ENCODE measurements at places on chromosomes 2 and 18. TPM values are rescaled to one million over a fixed set of nuclear protein-coding genes. Genes with fewer than 3 reads are reported as not detected.

ITGB6 gene
- polyA plus RNA-seq, result not detected

ASB1 gene
- 25.9 TPM for polyA plus RNA-seq

ALPI gene
- not detected for polyA plus RNA-seq

ARMC9 gene
- 1.0 TPM for polyA plus RNA-seq

TMEM200C gene
- not detected for polyA plus RNA-seq

NEB gene
- 0.10 TPM for polyA plus RNA-seq

ACOXL gene
- not detected for polyA plus RNA-seq

SERPINB13 gene
- not detected for polyA plus RNA-seq

PTPRN gene
- not detected for polyA plus RNA-seq

BBS5 gene
- polyA plus RNA-seq, result 0.94 TPM

CDH7 gene
- polyA plus RNA-seq, result not detected

ABCG8 gene
- not detected for polyA plus RNA-seq

- no peak for DNase-seq
Measured at GRCh38 chr2:10402062-10402585, 46.0 kb downstream of the ODC1 start.

DNA sequence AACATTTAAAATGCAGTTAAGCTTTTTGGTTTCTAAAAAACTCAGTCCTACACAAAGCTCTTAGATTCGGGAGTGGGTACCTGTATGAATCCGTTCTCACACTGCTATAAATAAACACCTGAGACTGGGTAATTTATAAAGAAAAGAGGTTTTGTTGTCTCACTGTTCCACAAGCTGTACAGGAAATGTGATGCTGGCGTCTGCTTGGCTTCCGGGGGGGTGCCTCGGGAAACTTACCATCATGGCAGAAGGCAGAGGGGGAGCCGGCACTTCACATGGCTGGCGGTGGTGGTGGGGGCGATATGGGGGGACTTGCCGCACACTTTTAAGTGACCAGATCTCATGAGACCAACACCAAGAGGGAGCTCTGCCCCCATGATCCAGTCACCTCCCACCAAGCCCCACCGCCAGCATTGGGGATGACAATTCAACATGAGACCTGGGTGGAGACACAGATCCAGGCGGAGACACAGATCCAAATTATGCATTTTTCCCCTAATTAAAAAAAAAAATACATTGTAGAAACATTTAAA is 222.5 kb downstream of the GBX2 start:
- no peak for DNase-seq

DNA sequence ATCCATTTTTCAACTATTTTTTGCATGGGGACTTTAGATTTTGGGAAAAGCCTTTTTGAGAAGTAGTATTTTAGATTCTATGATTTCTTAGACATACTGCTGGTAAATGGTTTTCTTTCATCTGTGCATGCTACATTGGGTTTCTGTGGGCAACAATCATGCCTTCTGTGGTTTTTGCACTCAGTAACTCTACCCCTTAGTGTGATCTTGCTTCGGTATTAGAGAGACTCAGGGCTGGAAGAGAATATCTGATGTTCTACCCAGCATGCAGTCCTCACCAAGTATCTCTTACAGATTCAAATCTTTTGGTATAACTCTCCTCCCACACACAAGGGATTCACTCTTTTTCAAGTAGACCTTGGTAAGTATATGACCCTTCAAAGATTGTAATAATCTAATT is 183.0 kb downstream of the PMAIP1 start:
- DNase-seq, result no peak

GRCh38 chr2:18454692-18455235 is 105.7 kb downstream of the RDH14 start:
- no peak for DNase-seq

GRCh38 chr2:117942551-117942950 is 71.3 kb downstream of the CCDC93 start:
- DNase-seq, result no peak

DNA sequence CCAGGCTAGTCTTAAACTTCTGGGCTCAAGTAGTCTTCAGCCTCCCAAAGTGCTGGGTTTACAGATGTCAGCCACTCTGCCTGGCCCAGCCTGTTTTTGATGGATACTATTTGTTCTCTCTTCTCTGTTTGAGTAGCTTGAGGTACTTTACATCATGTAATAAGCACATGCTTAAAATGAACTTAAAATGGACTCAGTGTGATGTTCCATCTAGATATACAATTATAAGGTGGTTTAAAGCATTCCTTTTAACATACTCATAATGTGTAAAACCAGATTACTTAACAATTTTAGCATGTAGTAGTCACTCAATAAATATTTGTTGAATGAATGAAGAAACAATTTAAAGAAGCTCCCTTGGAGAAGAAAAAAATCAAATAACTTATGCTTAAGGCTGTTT is 9.6 kb downstream of the PTPRM start:
- no peak for DNase-seq

GRCh38 chr2:86512034-86512433 is 51.2 kb downstream of the CHMP3 start:
- DNase-seq, result no peak

DNA sequence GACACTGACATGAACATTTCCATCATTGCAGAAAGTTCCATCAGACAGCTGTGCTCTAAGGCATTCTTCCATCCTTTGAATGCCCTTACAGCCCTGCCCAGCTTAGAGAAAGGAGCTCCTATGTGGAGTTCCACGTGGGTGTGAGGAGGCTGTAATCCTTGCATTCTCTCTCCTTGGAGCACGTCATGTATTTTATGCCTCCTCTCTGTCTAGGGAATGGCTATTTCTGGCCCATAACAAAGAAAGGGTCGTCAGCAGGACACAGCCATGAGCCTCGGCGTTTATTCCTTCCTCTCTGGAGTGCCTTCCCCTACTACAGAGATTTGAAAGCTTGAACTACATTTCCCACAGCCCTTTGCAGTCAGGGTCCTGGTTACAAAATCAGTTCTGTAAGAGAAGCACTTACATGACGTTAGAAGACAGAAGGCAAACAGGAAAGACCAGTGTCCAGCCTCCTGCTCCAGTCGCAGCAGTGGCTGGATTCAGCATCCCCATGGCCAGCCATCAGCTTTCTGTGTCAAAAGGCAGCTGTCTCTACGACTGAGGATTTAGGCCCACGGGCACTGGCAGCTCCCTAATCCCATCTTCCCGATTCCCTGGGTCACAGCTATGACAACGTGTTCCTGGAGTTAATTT is 234.9 kb downstream of the TFCP2L1 start:
- DNase-seq, result no peak

GRCh38 chr2:15363734-15364133 is 197.4 kb downstream of the NBAS start:
- no peak for DNase-seq

DNA sequence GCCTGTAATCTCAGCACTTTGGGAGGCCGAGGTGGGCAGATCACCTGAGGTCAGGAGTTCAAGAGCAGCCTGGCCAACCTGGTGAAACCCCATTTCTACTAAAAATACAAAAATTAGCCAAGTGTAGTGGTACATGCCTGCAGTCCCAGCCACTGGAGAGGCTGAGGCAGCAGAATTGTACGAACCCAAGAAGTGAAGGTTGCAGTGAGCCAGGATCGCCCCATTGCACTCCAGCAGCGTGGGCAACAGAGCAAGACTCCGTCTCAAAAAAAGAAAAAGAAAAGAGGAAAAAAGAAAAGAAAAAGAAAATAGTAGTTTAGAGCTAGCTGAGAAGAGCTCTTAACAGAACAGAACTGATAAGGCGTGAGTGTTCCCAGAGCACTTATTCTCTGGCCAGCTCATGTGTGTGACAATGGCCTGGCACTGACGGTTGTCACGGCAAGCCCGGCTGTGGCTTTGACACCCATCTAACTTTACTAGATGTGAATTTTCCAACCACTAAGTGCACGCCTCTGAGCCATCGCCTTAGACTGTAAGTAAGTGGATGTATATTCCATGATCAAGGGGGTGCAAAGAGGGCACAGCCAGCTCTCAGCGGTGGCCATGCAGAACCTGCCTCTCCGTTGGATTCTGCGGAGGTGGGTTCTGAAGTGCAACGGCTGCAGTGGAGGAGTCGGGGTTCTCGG is 80.0 kb downstream of the ZNF516 start:
- no peak for DNase-seq

GRCh38 chr2:224022486-224022885 is 16.6 kb downstream of the SERPINE2 start:
- DNase-seq, result no peak

- DNase-seq, result no peak
Measured at GRCh38 chr2:129887688-129888266, 91.7 kb upstream of the RAB6C start.

DNA sequence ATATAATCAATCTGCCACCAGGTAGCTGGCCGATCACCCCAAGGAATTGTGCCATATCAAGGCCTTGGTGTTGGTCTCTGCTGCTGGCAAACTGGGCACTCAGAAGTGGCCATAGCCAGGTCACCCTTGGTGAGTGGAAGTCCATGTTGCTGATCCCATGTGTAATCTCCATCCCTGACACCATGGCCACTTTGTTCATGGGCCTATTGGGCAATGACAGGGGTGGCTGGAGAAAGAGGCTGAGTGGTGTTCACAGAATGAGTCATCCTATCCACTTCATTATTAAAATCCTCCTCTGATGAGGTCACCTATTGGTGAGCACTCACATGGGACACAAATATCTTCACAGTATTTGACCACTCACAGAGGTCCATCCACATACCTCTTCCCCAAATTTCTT is 26.7 kb upstream of the CD226 start:
- no peak for DNase-seq

GRCh38 chr2:188599140-188599539 is 307.5 kb downstream of the GULP1 start:
- no peak for DNase-seq

- DNase-seq, result no peak
Measured at GRCh38 chr2:45699032-45699658, 47.7 kb downstream of the PRKCE start.

- DNase-seq, result no peak
Measured at GRCh38 chr2:74735009-74735408, 81.0 kb downstream of the SEMA4F start.

- no peak for DNase-seq
Measured at GRCh38 chr18:49813069-49813318, 339 bp downstream of the ACAA2 start.

- no peak for DNase-seq
Measured at GRCh38 chr2:147358375-147358774, 486.5 kb upstream of the ACVR2A start.

DNA sequence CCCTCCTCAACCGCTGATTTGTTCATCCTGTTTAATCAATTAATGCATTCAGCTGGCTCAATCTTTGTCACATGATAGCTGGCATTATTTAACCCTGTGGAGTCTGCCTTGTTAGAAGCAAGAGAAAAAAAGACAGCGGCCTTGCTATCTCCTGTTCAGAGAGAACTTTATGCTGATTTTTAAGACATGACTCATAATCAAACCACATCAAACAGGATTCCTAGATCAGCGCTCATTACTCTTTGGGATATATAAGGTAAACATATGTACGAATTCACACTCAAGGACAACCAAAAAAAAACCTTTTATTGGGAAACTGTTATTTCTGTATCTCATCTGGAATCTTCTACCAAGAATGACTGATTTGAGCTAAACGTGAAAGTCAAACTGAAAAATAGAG is 195.1 kb downstream of the C1D start:
- DNase-seq, result no peak

DNA sequence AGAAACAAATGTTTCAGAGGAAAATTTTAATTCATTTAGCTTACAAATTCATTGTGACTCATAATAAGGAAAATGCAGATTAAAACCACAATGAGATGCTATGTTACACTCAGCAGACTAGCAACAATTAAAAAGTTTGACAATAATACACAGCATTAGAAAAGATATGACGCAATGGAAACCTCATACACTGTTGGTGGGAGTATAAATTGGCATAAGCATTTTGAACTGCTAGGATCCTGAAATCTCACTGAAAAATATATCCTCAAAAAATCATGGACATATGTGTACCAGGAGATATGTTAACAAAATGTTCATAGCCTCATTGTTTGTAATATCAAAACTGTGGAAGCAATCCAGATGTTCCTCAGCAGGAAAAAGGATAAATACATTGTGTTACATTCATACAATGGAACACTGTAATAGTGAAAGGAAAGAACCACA is 13.7 kb downstream of the CALCRL start:
- DNase-seq, result no peak

DNA sequence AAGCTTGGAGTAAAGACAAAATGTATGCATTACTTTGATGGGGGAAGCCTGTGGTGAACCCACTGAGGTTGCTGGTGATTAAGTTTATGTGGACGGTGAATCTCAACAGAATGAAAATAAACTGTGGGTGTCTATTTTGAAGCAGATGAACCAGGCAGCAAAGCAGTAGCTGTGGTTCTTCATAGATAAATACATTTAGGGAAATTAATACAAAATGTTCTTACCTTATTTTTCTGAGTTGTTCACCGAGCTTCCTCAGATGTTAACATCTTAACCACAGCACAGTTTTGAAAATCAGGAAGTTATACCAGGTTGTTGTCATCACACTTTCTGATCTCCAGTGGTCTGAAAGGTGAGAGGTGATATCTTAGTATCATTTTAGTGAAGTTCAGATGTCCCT is 53.9 kb downstream of the NCK2 start:
- DNase-seq, result peak; percentile 75

DNA sequence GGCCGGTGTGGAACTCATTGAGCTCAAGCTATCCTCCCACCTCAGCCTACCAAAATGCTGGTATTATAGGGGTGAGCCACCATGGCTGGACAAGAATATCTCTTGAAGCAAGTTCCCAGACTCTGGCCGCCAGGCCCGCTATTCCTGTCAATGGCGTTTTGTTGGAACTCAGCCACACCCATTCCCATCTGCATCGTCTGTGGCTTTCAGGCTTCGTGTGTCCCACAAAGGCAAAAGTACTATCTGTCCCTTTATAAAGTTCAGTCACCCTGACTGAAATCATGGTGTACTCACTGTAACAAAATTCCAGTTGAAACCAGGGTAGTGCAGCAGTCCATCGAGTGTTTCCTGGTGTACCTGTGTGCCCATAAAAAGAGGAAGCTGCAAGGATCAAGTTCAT is 96.7 kb downstream of the SH3BP4 start:
- DNase-seq, result no peak

DNA sequence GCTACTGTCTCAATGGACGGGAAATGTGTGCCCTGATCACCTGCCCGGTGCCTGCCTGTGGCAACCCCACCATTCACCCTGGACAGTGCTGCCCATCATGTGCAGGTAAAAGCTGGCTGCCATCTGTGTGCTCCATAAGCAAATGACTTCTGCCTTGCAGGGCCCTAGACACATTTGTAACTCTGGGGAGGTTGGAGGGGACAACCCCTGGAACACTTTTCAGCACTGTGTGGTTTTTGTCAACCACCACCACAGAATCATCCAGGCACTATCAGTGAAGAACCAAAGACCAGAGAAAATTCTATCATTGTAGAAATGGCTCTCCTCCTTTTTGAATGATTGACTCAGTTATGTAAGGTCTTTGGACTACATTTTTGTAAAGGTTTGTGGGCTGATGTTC is 84.3 kb downstream of the FEZ2 start:
- no peak for DNase-seq
